C1 segment of cervical spinal cord (tissue), 14 donors: ENCODE measurements at places on chromosomes 5 and 9.

- no peak for DNase-seq
These were observed 78.5 kb upstream of the EPB41L4B start for GRCh38 chr9:109399258-109399767.

GRCh38 chr9:93329629-93330280 lies 121.7 kb upstream of the FAM120A start:
- no peak for DNase-seq

- DNase-seq = no peak
These were observed 91.0 kb downstream of the WWC1 start for GRCh38 chr5:168382421-168382820.

DNA sequence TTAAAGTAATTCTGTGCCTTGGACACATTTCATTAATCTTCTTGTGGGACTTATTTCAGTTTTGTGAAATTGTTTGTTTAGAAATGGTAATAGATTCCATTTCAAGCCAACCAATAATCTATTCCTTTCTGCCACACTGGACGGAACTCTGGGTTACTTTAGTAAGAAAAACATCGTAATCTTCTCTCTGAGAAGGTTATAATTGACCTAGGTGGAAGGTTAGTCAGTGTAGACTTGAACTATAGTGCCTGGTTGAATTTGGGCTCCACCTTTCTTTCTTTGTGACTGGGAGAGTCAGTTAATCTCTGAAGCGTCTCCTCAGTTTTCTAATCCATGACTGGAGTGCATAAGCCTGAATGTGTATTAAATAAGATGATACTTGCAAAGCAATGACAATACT lies 89.7 kb upstream of the PRLR start:
- no peak for DNase-seq

GRCh38 chr5:107913494-107913893 lies 242.8 kb upstream of the EFNA5 start:
- DNase-seq = no peak

- no peak for DNase-seq
These were observed 20.5 kb upstream of the FGFR4 start for GRCh38 chr5:177066224-177066623.

- DNase-seq = no peak
These were observed 432.1 kb upstream of the RGMB start for GRCh38 chr5:98341038-98342032.

DNA sequence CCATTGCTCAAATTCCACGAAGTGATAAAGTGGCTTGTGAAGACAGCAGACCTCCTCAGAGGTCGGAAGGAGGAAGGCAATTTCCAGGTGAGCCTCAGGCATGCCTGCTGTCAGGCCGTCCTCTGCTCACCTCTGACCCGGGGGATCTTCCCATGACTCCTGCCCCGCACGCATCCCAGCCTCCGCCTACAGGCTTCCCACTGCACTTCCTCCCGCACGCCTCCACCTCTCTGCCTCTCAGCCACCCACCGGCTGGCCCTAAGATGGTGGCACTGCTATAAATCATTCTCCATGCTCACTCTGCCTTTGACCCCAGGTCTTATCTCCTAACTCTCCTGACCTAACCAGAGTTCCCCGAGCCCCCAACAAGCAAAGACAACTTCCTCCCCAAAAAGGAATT lies 49.4 kb upstream of the DNAH5 start:
- no peak for DNase-seq

DNA sequence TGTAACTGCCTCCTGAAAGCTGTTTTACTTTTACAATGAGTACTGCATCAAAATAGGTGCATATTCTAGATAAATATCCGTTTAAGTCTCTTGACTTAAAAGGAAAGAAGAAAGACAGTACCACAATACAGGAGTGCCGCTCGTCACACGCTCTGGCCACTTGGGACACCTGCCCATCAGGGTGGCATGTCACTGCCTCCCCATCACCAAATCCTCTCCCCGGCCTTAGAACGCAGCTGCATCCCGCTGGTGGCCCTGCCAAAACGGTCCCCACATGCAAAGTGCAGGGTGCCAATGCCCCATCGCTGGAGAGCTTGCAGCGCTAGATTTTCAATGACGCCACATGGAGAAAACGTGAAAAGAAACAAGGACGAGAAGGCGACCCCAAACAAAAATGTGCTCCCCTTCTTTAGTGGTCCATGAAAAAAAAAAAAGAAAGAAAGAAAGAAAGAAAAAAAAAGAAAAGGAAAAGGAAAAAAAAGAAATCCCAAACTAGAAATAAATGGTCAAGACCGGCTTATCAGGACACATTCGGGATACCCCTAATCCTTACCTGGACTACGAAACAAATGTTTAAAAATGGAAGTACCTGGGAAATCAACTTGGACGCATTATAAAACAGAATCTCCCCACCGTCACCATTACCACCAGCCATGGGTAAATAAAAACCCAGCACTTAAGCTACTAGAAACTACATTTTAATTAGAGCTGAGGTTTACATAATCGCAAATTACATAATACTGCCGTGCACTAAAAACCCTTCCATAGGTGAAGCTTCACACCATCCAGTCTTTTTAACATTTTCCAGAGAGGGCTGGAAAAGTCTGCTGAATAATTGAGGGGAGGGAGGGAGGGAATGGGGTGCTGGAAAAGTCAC lies 1.0 kb downstream of the ANKH start:
- DNase-seq = peak; percentile 19

GRCh38 chr5:141223112-141223783 lies at the start of gene PCDHB14:
TSS of gene PCDHB14 (plus strand) at chr5:141223343. CDS start at chr5:141223506, 163 bp downstream.
- no peak for DNase-seq
